Lower lobe of right lung (tissue), 2 donors: ENCODE measurements at places on chromosomes 11 and 22. TPM values are rescaled to one million over a fixed set of nuclear protein-coding genes. Genes with fewer than 3 reads are reported as not detected.

The IRAG1 gene
- 12.9 TPM for total RNA-seq

The ADM gene
- 19.5 TPM for total RNA-seq

DNA sequence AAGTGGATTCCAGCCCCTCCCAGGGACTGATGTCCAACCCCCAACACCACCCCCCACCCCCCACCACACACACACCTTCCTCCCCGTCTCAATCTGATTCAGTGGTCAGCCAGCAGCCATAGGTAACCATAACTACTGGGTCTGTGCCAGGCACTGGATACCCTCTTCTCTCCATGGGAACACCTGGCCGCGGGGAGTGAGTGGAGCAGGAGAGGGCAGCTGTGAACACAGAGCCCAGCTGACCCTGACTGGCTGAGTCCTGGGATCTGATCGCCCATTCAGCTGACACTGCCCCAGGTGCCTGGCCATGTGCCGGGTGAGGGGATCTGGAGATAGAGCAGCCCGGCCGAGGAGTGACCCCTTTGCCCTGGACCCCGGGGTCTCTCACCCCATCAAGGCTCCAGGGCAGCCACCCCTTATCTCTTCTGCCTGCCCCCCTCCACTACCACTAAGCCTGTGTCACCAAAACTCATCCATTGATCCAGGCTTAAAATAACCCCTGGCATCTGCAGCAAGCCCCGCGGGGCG, 2.6 kb upstream of the SHISA8 start:
- DNase-seq = no peak

DNA sequence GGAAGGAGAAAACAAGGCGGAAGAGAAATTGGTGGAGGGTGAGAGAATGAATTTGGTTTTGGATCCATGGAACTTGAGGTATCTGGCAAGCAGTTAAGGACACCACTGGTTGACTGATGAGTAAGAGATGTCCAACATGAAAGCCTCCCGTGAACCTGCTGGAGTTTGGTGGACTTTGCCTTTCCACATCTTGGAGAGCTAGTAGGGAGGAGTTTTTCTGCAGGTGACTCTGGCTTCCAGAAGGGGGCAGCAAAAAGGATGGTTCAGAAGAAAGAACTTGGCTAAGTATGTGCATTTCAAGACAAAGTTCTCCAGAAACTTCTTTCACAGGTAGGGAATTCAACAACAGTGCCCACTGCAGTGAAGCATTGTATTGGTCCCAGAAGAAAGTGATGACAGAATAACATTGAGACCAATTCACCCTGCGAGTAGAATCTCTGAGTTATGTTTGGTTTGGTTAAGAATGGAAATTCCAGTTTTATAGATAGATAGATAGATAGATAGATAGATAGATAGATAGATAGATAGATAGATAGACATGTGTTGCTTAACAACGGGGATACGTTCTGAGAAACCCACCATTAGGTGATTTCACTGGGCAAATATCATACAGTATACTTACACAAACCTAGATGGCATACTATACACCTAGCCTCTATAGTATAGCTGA, 28.5 kb downstream of the DCDC1 start:
- DNase-seq = no peak

The HBG1 gene
- total RNA-seq = not detected

DNA sequence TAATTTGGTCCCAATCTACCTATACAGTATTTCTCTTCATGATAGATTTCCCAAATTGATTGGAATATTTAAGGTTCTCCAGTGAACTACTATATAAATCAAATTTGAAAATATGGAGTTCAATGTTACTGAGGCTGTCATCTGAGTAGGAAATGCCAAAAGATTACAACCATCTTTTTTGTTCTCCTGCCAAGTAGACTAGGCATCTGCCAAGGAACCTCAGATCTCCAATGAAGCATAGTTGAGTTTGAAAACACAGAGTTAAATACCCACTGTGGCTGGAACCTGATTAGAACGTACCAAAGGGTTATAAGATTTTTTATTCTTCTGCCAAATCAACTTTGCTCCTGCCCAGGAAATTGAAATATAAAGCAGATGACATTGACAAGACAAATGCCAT, 330.9 kb downstream of the CNTN5 start:
- no peak for DNase-seq

- DNase-seq = no peak
Observed at GRCh38 chr11:120112174-120112796, 25.6 kb downstream of the TRIM29 start.

GRCh38 chr22:46626911-46627805, 7.0 kb downstream of the GRAMD4 start:
- DNase-seq = no peak

The GRM5 gene
- 0.21 TPM for total RNA-seq

DNA sequence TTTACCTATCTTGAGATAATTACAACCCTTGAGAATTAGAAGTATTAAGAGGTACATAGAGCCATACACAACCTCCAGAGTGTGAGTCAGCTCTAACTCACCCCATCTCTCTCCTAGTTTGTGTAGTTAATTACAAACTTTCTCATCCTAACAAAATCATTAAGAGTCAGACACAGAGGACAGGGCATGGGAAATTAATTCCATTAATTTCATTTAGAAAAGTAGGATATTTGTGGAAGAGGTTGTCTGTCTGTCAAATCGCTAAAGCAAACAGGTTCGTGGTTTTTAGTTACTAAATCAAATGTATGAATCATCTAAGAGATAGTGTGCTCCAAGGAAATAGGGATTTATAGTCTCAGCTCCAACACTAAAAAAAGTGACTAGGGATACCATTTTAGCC, 1261.4 kb upstream of the TENM4 start:
- no peak for DNase-seq

The NAA40 gene
- 20.4 TPM for total RNA-seq

- DNase-seq = no peak
Observed at GRCh38 chr11:12474871-12475270, 97.5 kb downstream of the PARVA start.
